CD4-positive, alpha-beta T cell treated with Interleukin-2 at 100 ng/mL for 4 hours (primary cell): ENCODE measurements at places on chromosomes 2 and 18.

DNA sequence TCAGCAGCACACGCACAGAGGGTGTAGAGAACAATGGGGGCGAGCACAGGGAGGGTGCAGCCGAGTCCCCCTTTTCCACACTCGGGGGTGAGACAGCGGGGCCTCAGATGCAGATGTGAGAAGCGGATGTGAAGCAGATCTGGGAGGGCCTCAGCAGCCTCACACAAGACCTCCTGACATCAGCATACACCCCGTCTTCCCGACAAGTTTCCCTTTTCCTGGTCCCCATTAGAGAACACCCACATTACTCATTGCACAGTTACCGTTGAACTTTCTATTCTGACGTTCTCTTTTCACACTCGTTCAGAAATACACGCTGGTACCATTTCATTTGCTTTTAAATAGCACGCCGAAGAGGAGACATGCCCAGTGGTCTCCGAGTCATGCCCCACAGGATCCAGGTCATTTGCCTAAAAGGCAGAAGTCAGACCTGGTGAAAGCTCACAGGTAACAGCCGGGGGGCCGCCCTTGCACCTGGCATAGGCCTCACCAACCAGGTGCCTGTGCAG, 129.5 kb upstream of the ID2 start:
- DNase-seq = no peak

GRCh38 chr2:20180676-20181648, 44.0 kb downstream of the SDC1 start:
- no peak for DNase-seq

GRCh38 chr2:78586316-78586715, 439.2 kb upstream of the REG3G start:
- no peak for DNase-seq

GRCh38 chr2:71223767-71224333, 3.1 kb downstream of the PAIP2B start:
- DNase-seq = no peak

- no peak for DNase-seq
Measured at GRCh38 chr2:14872779-14873325, 240.3 kb downstream of the LRATD1 start.

GRCh38 chr18:79314838-79315388, 80.8 kb upstream of the NFATC1 start:
- no peak for DNase-seq

GRCh38 chr18:56884511-56884910, 233.4 kb downstream of the WDR7 start:
- no peak for DNase-seq

DNA sequence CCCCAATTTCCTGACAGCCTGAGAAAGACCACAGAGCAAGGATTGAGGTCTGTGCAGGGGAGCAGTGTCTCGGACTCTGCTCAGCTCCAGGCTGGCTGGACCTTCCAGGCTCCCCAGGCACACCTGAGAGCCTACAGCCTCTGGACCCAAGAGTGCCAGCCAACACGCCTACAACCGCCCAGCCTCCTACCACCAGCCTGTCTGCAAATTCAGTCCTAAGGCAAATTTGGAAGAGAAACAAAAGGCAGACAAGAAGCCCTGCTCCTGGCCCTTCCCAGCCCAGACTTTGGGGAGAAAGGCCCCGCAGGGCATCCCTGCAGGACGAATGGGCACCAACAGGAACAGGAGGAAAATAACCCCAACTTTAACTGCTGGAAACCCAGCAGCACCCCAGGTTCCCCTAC, 1.9 kb downstream of the HS6ST1 start:
- no peak for DNase-seq
